H4 (cell line): ENCODE measurements at places on chromosomes 16 and 17. TPM values are rescaled to one million over a fixed set of nuclear protein-coding genes. Genes with fewer than 3 reads are reported as not detected.

DNA sequence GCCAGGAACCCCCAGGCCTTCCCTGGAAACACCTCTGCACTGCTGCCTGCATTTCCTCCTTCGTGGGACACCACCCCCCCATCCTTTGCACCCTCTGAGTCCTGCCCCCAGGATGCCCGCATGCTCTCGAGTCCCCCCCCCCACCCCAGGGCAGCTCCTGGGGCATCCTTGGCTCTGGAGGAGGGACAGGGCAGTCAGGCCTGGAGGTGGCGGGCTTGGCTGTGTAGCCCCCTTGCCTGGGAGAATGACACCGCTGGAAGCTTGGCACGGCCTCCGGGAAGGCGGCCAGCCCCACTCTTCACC is 98.9 kb upstream of the GSE1 start:
- peak; percentile 79 for DNase-seq

DNA sequence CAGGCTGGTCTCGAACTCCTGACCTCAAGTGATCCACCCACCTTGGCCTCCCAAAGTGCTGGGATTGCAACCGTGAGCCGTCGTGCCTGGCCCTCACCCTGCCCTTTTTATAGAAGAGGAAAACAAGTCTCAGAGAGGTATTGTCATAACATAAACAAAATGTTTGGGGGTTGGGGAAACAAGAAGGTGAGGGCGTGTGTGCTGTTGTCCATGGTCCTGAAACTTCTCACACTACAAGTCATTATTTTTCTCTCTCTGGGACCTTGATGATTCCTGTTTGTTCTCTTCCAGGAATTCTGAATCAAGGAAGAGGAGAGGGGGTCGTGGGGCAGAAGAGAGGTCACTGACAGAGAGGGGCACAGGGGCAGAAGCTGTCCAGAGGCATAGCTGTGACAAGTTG is 160.2 kb upstream of the LHX1 start:
- DNase-seq: no peak

GRCh38 chr16:50038756-50039529 is 13.9 kb downstream of the CNEP1R1 start:
- no peak for DNase-seq

- no peak for DNase-seq
Measured at GRCh38 chr16:50440991-50441390, 72.2 kb upstream of the BRD7 start.

DNA sequence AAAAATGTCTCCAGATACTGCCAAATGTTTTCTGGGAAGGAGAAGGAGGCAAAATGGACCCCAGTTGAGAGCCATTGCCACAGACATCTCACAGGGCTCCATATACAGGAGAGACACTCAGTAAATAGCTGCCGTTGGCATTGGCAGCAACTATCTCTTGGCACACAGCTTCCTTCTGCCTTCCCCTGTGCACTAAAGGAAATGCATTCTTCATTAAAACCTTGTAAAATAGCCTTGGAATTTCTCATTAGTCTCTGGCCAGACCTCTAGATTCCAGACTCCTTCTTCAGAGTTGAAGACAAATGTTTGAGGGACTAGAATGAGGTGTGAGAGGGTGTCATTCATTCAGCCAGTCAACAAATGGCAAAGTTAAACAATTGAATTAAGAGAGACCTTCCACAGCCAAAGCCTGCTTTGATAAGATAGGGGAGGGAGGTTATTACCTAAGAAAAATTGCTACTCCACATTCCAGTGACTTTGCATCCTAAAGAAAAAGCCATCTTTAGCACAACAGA is 223.9 kb upstream of the HS3ST3A1 start:
- no peak for DNase-seq

GRCh38 chr17:8798176-8798845 is 854 bp downstream of the MFSD6L start:
- no peak for DNase-seq

DNA sequence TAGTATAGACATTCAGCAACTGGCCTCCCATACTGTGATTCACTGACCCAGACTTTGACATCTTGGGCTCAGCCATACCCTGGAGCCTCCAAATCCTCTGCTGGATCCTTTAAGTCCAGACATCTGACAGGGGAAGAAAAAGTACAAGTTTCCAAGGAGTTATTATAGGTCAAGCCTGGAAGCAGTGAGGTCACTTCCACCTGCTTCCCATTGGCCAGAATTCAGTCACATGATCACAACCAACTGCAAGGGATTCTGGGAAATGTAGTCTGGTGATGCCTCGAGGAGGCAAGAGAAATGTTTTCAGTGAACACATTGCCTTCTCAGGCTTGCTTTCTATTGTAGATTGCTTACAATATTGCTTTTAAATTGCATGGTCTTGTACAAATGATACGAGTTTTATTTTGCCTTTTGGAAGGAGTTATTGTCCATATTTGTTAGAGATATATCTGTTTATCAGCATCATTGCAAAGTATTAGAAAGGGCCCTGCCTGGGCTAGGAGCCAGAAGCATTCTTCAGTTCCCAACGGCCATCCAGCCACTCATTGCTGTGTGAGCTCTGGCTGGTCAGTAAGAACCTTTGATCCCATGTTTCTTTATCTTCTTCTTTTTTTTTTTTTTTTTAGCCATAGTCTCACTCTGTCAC is 696.9 kb downstream of the WWOX start:
- peak; percentile 74 for DNase-seq

- DNase-seq: no peak
Measured at GRCh38 chr17:81333616-81334368, 38.7 kb upstream of the SLC38A10 start.

GRCh38 chr16:85835227-85835751 is 35.8 kb downstream of the COX4I1 start:
- no peak for DNase-seq

DNA sequence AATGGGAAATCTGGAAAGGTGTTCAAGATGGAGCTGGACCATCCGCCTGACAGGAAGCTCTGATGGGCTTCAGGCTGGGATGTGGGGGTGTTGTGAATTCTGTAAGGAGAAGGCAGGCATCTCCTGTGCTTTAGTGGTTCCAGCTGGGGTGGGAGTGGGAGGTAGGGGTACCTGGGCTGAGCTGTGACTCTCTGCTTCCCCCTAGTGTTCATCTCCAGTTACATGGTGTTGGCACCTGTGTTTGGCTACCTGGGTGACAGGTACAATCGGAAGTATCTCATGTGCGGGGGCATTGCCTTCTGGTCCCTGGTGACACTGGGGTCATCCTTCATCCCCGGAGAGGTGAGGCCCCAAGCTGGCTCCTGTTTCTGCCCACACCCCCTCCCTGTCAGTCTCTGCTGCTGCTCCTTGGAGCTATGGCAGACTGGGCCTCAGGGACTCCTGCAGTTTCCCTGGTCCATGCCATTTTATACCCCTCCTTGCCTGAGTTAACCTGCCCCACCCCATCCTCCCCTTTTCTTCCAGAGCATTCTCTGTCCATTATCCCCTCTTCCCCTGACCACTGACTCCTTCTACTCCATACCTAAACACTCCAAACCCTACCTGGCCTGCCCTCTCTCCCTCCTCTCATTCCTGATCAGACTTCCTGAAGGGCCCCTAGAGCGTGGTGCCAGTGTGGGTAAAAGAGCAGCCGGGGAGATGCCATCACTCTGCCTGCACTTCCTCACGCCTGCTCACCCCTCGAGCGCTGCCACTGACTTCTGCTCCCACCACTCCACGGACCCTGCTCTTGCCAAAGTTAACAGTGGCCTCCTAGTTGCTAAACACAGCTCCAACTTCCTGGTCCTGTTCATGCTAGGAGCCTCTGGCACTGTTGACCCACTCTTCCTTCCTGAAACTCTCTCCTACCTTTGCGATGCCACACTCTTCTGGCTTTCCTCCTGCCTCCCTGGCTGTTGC is 3.4 kb downstream of the SPNS1 start:
- no peak for DNase-seq

GRCh38 chr17:68344701-68345136 is 53.4 kb downstream of the ARSG start:
- DNase-seq: peak; percentile 25

DNA sequence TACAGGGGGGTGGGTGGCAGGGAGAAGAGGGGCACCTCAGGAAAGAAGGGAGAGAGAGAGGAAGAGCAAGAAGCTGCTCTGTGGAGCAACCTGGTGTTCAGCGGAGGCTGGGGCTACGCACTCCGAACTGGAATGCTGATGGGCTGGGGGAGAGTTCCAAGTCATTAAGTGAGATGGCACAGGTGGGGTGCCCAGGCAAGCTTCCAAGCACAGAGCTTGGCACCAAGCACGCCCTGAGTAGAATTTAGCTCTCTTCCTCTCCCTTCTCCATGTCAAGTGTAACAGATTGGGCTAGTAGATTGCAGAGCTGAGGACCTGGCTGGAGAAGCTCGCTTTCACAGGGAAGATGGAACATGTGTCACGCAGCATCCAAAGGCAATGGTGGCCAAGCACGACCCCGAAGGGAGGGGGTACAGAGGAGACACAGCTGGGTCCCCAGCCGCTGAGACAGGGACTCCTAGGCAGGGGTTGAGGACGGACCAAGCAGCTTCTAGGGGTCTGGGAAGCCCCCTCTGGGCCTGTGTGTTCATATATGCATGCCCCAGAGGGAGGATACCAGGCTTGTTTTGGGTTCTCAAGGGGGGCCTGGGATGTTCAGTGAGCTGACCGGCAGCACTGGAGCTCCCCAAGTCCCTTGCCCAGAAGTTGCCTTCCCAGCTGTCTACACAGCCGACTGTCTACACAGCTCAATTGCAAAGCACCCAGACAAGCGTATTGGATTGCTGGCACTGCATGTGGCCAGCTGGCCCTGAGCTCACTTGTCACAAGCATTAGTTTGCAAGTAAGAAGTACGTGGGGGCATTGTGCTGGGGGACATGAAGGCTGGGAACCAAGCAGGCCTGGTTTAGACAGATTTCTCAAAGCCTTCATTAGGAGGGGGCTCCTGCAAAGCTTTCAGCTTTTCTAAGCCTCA is 247.8 kb downstream of the ENGASE start:
- DNase-seq: no peak

- no peak for DNase-seq
Measured at GRCh38 chr17:40097087-40097486, 3.3 kb downstream of the NR1D1 start.

GRCh38 chr16:29963021-29963743 is 1.3 kb downstream of the TMEM219 start:
- no peak for DNase-seq

DNA sequence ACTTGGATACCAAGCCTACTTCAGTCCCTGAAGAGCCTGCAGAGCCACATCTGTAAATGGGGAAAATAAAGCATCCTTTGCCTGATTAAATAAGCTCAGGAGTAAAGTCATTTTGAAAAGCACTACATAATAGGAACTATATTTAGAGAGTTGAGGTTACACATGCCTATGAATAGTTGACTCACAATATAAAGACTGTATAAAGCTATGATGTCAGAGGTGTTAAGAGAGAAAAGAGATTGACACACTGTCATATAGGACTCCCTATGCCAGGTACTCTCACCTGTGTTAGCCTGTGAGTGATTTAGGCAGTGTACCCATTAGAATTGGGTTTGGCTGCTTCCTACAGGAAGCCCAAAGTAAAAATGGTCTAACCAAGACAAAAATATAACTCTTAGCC is 87.7 kb upstream of the CRHR1 start:
- DNase-seq: no peak

DNA sequence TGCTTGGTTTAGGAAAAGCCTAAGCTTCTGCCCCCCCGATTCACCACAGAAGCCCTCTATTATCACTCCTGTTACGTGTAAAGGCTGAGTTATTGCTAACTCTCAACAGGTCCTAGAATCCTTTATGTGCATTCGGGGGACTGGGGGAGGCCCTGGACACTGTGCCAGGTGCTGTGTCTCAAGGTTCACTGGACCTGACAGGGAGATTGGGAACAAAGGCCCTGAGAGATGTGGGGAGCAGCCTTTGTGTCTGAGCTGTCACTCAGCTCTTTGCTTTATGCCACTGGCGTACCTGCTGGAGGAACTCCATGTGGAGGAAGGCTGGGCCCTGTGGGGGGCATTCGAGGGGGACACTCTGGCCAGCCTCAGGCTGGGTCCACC is 65.9 kb downstream of the METRNL start:
- DNase-seq: no peak

GRCh38 chr17:1174263-1174880 is 5.4 kb downstream of the ABR start:
- no peak for DNase-seq

GRCh38 chr16:89476811-89477261 is 13.5 kb downstream of the ANKRD11 start:
- DNase-seq: no peak

DNA sequence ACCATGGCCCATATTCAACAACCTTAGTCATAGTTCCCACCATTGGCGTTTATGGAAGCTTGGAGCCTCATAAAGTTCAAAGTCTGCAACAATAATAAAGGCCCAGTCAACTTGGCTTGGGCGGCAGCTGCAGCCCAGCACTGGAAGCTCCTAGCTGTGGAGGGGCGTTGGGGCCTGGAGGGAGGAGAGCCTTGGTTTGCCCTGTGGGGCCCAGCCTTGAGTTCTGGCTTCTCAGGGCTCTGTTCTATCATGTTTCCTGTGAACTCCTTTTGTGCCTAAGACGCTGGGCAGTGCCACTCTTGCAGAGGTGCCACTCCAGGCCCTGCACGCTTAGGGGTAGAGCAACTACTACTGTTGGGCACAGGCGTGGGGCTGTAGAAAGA is 927 bp upstream of the ENGASE start:
- no peak for DNase-seq

DNA sequence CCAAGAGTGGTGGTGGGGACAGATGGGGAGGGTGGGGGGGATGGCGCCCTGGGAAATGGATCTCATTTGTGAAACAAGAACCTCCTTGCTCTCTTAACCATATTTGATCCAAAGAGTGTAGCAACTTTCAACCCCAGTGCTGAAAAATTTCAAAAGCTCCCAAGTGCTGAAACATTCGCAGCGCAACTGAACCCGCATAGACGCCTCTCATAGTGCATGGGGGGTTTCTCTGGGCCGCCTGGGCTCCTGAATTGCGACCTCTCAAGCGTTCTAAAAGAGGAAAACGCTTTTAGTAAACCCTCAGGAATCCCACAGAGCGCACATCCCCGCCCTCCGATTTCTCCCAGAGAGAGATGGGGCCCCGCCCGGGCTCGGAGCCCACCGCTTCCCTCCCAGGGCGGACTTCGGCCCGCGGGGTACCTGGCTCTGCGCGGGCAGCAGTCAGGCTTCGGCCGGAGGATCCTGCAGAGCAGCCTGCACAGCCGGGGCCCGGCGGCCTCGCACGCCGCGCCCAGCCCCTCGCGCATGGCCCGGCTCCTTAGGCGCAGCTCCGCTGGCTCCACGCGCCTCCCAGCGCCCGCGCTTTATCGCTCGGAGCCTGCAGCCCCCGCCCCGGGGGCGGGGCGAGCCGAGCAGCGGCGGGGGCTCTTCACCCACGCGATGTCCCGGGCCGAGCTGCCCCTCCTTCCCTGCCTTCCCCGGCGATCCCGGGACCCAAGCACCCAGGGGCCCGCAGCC is 7.0 kb downstream of the NOS2 start:
- no peak for DNase-seq

The KANSL1 gene
- 13.9 and 22.6 TPM in 2 replicates for total RNA-seq

The PHKB gene
- 43.0 and 46.4 TPM in 2 replicates for total RNA-seq

The ZNF19 gene
- 3.3 and 7.1 TPM in 2 replicates for total RNA-seq

The STXBP4 gene
- 19.4 and 21.6 TPM in 2 replicates for total RNA-seq

The ASPHD1 gene
- total RNA-seq: 3.6 and 6.9 TPM in 2 replicates

The KIF2B gene
- 0.33 TPM in 1 of 2 replicates, not detected in the other for total RNA-seq

The C17orf113 gene
- 0.19 and 0.62 TPM in 2 replicates for total RNA-seq

The CDT1 gene
- total RNA-seq: 26.4 and 27.0 TPM in 2 replicates

The MT4 gene
- total RNA-seq: not detected in 2 replicates

The PROCA1 gene
- total RNA-seq: 0.70 TPM in 1 of 2 replicates, not detected in the other

The NXN gene
- total RNA-seq: 47.1 and 51.8 TPM in 2 replicates

The AOC2 gene
- total RNA-seq: 0.45 TPM in 1 of 2 replicates, not detected in the other
